Lung (tissue), 17 donors: ENCODE measurements at places on chromosomes 11 and 22. TPM values are rescaled to one million over a fixed set of nuclear protein-coding genes. Genes with fewer than 3 reads are reported as not detected.

GRCh38 chr11:95706974-95707387, 82.6 kb downstream of the FAM76B start:
- no peak for DNase-seq
- H3K4me1 ChIP-seq = peaks cover 1% of the 10 kb centered on the region
- no peak overlapping the region for H3K4me3 ChIP-seq
- no peak overlapping the region for H3K27ac ChIP-seq
- no peaks in the 10 kb centered on the region for H3K27me3 ChIP-seq
- H3K36me3 ChIP-seq = no peaks in the 10 kb centered on the region

- no peak for DNase-seq
- H3K4me3 ChIP-seq = no peak overlapping the region
- H3K36me3 ChIP-seq = no peaks in the 10 kb centered on the region
Observed at GRCh38 chr11:91902312-91902711, 322.3 kb upstream of the FAT3 start.

The OR52E8 gene
- 0.18 TPM for total RNA-seq

- DNase-seq = no peak
- peaks cover 10% of the 10 kb centered on the region for H3K36me3 ChIP-seq
- no peak overlapping the region for H3K4me3 ChIP-seq
- H3K27ac ChIP-seq = no peak overlapping the region
- H3K4me1 ChIP-seq = no peaks in the 10 kb centered on the region
- H3K27me3 ChIP-seq = no peaks in the 10 kb centered on the region
Observed at GRCh38 chr11:87076874-87077429, 39.2 kb downstream of the TMEM135 start.

GRCh38 chr11:63905179-63905578, 11.8 kb downstream of the RCOR2 start:
- peaks cover 41% of the 10 kb centered on the region for H3K36me3 ChIP-seq
- H3K27ac ChIP-seq = no peak overlapping the region

The GRM5 gene
- total RNA-seq = 0.51 TPM

DNA sequence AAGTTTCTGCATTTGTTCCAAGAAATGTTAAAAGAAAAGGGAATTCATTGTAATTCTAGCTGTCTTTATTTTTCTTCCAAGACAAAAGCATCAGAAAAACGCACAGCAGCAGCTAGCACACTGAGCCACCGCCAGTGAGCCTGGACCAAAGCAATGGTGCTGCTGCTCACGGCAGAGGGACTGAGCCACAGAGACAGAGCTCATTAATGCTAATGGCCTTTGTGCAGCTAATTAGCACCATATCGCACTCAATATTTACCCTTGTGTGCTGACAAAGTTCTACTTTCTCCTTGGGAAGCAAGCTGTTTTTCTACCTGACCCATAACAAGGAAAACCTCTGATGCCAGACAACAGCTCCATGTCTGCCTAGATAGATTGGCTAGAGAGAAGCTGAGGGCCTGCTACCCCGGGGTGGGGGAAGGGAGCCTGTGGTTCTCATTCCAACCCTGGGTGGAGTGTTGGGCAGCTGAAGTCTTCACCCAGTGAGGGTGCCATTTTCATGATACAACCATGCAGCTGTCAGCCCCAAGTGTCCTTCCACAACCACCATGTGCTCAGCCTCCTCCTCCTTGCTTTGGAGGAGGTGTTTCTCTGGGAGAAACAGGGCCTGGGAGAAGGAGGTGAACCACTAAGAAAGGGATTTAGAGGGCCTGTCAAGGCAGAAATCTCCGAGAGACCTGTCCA, 131.1 kb upstream of the NCAM1 start:
- no peaks in the 10 kb centered on the region for H3K4me1 ChIP-seq
- no peaks in the 10 kb centered on the region for H3K36me3 ChIP-seq
- no peaks in the 10 kb centered on the region for H3K27me3 ChIP-seq
- no peak for DNase-seq

DNA sequence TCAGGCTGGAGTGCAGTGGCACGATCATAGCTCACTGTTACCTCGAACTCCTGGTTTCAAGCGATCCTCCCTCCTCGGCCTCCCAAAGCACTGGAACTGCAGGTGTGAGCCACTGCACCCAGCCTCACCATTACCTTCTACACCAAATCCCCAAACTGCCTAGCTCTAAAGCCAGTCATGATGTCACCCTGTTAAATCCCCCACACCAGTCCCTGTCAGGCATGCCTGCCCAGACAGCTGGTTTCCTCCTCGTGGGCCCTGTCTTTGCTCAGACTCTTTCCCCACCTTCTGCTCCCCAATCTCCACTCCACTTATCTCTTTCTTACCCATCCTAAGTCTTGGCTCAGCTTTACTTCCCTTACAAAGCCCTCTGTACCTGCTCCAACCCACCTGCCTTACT, 12.5 kb upstream of the EXPH5 start:
- DNase-seq = no peak
- no peaks in the 10 kb centered on the region for H3K36me3 ChIP-seq
- H3K4me1 ChIP-seq = no peaks in the 10 kb centered on the region
- no peak overlapping the region for H3K27ac ChIP-seq

DNA sequence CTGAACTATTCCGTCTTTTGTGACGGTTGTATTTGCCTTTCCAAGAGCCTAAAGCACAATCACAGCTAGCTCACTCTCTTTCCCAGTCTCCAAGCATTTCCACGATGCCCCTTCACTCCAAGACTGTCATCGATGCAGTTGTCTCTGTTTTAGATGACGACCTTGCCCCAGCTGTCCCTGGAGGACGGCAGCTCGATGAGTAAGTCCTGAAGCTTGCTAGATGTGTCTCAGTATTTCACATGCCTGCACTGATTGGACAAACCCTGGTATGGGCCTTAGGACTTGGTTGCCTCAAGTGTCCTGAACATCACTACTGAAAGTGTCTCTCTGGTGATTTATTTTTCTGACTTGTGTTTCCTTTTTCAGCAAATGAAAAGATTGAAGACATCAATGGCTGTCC, 129.9 kb downstream of the NAV2 start:
- no peak for DNase-seq
- no peak overlapping the region for H3K27ac ChIP-seq
- H3K4me1 ChIP-seq = no peaks in the 10 kb centered on the region
- H3K4me3 ChIP-seq = no peak overlapping the region
- no peaks in the 10 kb centered on the region for H3K36me3 ChIP-seq

- no peaks in the 10 kb centered on the region for H3K4me1 ChIP-seq
- no peaks in the 10 kb centered on the region for H3K27me3 ChIP-seq
- no peaks in the 10 kb centered on the region for H3K36me3 ChIP-seq
- no peak overlapping the region for H3K27ac ChIP-seq
- no peak for DNase-seq
- no peak overlapping the region for H3K4me3 ChIP-seq
Observed at GRCh38 chr11:46183819-46184218, 62.6 kb upstream of the PHF21A start.

DNA sequence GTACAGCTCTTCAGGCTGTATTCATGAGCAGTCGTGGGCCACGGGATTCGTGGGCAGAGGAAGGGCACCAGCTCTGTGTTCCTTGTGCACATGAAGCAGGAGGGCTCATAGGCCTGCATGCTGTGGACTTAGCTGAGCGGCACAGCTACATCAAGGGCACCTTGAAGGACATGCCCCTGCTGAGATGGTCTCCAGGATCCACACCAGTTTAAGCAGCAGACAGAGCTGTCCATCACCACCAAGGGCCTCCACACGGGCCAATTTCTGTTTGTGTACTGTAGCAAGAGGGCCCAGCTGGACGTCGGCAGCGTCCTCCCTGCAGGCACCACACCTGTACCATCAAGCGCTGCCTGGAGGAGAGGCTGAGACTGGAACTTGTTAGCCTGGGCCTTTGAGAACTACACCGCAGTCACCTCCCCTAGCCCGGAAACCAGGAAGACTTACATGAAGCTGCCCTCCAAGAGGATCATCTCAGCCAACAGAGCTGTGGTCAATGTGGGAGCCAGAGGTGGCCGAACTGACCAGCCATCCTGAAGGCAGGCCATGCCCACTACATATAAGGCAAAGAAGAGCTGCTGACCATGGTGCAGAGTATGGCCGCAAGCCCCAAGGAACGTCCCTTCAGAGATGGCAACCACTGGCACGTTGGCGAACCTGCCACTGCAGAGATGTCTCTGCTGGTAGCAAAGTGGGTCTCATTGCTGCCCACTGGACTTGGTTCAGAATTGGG, 32.7 kb upstream of the GNB1L start:
- H3K4me3 ChIP-seq = no peak overlapping the region
- H3K4me1 ChIP-seq = no peaks in the 10 kb centered on the region
- peak overlapping the region; percentile 69 for H3K27ac ChIP-seq
- no peak for DNase-seq
- H3K27me3 ChIP-seq = no peaks in the 10 kb centered on the region

The SYT8 gene
- total RNA-seq = 40.6 TPM
